IMR-90 (cell line): ENCODE measurements at places on chromosomes 3 and 15. TPM values are rescaled to one million over a fixed set of nuclear protein-coding genes. Genes with fewer than 3 reads are reported as not detected.

CFAP161 gene
- polyA plus RNA-seq, result not detected in 2 replicates

DUOX1 gene
- polyA plus RNA-seq, result not detected in 2 replicates

MESP2 gene
- polyA plus RNA-seq, result 0.32 and 0.34 TPM in 2 replicates

LRRC3B gene
- polyA plus RNA-seq, result not detected in 2 replicates

PYGO1 gene
- polyA plus RNA-seq, result 2.6 and 3.0 TPM in 2 replicates

LYSMD2 gene
- 5.6 and 6.0 TPM in 2 replicates for polyA plus RNA-seq

CCDC80 gene
- 356 and 418 TPM in 2 replicates for polyA plus RNA-seq

PLA2G4E gene
- not detected in 2 replicates for polyA plus RNA-seq

MUSTN1 gene
- not detected in 2 replicates for polyA plus RNA-seq

GCHFR gene
- 6.5 and 6.8 TPM in 2 replicates for polyA plus RNA-seq

HDC gene
- polyA plus RNA-seq, result not detected in 2 replicates
